ENCODE measurements at places on chromosomes 1 and 21.

- DNase-seq, result no peak
Observed at GRCh38 chr1:196152086-196152485, 456.2 kb downstream of the KCNT2 start.

DNA sequence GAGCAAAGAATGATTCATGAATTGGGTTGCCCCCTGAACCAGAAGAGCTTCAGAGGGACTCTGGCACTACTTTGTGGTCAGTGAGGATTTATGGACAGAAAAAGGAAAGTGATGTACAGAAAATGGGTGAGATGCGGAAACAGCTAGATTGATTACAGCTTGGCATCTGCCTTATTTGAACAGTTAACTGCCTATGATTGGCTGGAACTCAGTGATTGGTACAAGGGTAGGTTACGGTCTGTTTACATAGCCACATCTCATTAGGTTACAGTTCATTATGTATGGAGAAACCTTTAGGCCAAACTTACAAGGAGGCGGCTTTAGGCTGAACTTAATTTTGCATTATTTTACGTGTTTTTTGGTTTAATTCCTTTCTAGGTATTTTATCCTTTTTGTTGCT, 29.0 kb upstream of the RHOU start:
- DNase-seq, result no peak

DNA sequence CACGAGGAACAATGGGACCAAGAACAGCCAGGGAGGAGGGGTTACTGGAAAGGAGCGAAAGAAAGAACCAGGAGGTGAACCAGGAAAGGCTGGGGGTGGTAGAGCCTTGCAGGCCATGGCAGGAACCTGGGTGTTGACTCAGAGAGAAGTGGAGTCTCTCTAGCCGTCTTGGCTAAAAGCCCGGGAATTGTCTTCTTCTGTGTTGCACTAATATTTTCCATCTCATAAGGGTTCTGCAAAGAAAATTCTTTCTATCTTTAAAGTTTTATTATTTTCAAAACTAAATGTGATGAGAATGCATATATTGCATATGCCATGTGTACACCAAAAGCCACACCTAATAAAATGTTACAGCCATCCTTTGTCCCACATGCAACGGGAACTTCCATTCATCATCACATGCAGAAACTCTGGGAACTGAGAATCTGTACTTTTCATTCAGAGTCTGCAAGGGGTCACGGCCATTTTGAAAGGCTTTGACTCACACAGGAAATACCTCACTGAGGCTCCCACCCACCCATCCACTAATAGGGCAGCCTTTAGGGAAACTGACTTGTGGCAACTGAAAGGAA, 38.0 kb downstream of the ERG start:
- no peak for DNase-seq

- DNase-seq, result no peak
Observed at GRCh38 chr1:116984406-116985160, 17.0 kb upstream of the CD101 start.

DNA sequence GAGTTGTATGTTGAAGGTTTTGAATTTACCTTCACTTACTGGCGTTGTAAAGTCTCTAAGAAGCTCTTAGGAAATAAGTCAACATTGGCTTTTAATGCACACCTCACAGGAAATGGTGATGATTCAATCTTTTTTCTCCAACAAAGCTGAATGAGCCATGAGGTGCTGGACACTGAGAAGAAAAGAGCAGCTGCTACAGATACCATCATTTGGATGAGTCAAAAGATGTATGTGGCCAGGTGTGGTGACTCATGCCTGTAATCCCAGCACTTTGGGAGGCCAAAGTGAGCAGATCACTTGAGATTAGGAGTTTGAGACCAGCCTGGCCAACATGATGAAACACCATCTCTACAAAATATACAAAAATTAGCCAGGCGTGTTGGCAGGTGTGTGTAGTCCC, 3.3 kb upstream of the IL23R start:
- DNase-seq, result no peak

Measured in globus pallidus (tissue), 1 donor.